Right ventricle myocardium superior (tissue), 1 donor: ENCODE measurements at places on chromosomes 1 and 21. TPM values are rescaled to one million over a fixed set of nuclear protein-coding genes. Genes with fewer than 3 reads are reported as not detected.

DNA sequence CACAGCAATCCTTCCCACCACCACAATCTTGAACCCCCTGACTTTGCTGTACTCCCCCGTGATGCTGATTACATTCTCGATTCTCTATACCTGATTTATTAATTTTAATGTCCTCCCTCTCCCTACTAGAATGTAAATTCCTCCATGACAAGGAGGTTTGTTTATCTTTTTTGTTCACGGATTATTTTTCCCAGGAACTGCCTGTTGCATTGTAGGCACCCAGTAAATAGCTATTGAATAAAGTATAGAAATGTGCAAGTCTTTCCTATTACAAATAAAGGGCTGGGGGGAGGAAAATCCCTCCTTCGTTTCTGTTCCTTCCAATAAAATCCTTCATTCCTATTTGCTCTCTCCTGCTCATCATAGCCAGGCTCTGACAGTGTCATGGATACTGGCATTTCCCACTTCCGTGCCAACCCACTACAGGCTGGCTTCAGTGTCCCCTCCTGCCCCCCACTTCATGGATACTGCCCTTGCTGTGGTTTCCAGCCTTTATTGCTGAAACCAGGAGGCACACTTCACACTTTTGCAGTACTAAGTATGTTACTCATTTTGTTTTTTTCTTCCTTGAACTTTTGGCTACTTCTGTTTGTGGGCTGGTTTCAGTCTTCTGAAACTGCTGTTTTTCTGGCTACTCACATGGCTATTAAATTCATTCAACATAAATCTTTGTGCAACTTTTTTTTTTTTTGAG, 7.5 kb downstream of the KIF1B start:
- DNase-seq, result no peak

DNA sequence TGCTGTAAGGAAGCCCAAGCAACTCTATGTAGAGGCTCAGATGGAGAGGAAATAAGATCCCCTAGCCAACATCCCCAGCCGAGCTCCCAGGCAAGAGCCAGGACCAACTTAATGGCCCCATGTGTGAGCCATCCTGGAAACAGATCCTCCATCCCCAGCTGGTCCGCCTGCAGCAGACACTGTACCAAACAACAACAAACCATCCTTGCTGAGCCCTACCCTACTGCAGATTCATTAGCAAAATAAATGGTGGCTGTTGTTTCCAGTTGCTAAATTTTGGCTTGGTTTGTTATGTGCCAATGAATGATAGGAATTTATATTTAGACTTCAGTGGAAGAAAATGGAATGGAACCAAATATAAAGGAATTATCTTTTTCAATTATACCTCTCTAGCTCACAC, 43.9 kb downstream of the LMX1A start:
- no peak for DNase-seq

DNA sequence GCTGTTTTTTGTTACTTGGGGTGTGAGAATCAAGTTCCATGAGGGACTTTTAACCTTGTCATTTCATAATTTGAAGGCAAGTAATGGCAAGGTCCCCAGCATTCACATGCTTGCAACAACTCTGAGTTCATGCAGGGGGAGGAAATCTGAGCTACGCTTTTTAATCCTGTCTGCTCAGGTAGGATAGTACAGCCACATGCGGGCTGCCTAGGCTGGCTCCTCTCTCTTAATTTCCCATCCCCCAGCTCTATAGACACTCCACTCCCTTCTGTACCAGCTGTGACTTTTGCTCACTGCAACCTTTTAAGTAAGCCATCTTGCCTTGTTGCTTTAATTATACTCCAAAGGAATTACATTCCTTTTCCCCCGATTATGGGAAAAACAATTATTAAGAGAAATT, 30.1 kb downstream of the PTGFR start:
- no peak for DNase-seq

PCNT gene
- 28.9 TPM for total RNA-seq

FYB2 gene
- total RNA-seq, result 14.3 TPM

DNA sequence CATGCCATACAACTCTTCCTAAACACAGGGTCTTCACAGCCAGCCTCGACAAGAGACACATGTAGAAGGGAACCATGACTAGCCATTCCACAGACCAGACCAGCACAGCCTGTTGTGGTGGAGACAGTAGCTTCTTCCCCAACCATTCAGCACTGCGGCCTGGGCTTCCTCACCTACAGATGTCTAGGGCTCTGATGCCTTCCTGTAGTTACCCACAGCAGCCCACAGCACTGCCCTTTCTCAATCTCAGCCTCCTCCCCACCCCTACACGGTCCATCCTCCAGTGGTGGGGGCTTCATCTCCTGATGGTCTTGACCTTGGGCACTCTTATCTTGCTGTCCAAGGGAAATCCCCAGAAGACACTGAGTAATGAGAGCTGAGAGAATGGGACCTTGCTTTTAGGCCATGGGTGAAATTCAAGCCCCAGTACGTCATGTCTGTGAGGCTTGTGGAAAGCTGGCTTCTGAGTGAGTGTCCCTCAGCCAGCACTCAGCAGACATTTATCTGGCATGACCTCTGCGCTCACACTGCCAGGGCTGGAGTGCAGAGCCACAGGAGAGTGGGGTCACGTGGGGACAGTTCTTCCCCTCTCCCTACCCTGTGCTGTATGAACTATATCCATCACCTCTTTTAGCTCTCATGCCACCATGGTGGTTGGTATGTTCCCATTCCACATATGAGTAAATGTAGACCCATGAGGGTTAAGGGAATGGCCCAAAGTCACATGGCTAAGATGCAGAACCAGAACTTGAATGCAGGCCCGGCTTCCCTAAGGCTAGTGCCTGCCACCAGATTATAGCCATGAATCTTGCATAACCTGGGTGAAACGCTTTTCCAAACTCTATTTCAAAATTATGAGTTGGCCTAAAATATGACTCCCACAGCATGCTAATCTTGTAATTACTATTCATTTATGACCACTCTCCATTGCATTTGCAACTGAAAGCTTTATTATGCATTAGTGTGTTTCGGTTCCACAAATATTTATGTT, 104.7 kb downstream of the HIVEP3 start:
- peak; percentile 87 for DNase-seq

DNA sequence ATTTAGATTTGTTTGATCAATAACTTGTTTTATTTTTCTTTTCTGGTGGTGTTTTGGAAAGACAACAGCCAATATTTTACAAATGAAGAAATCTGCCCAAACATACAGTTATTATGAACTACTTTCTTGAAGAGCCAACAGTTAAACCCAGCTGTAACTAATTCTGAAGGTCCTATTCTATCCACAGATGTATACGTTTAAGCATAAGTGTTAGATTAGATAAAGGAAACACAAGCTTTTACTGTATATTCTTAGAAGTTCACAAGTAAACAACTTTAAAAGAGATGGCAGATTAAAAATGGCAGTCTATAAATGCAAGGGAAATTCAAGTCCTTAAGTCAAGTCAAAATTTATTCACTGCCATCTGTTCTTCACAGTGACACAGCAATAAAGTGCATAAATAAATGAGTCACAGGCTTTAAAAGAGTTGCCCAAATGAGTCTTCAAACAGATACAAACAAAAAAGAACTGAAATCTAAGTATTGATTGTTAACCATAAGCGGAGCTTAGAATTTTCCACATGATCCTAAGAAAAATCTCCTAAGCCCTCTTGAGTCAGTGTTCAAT, 49.9 kb upstream of the KCNH1 start:
- no peak for DNase-seq

LCE1D gene
- total RNA-seq, result not detected

CYP4B1 gene
- 20.4 TPM for total RNA-seq

- no peak for DNase-seq
Observed at GRCh38 chr1:114503916-114504422, 7.0 kb downstream of the TRIM33 start.

VSIG8 gene
- not detected for total RNA-seq

- no peak for DNase-seq
Observed at GRCh38 chr1:153339802-153340201, 8.8 kb downstream of the PGLYRP4 start.

GRCh38 chr1:66182551-66183178, 351.3 kb upstream of the SGIP1 start:
- DNase-seq, result no peak

DNA sequence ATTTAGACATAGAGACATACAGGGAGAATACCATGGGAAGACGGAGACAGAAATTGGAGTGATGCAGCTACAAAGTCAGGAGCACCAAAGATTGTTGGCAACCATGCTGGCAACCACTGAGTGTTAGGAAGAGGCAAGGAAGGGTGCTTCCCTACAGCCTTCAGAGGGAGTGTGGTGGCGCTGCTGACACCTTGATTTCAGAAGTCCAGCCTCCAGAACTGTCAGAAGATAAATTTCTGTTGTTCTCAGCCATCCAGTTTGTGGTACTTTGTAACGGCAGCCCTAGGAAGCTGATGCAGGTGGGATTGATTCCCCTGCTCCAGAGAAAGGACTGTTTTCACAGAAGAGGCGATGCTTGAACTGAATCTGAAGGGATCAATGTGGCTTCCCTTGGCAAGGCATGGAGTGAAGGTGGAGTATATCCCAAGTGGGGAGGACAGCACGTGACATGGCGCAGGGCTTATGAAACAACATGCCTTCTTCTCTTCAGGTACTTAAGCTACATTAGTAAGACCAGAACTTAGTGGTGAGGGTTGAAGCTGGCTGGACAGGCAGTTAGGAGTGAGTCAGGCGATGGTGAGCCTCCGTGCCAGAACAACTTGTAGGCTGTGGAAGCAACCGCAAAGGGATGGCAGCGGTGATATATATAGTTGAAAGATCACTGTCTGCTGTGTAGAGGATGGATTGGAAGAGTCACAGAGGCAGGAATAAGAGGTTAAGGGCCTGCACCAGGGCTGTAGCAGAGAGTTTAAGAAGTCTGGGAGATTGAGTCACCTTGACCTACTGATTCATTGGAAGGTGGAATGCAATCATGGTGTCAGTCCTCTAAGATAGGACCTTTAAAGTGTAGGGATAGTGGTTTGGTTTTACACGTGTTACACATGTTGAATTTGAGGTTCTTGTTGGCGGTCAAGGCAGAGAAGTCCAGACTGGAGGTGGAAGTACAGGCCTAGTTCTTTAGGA, 2.1 kb downstream of the LEPR start:
- no peak for DNase-seq

DNA sequence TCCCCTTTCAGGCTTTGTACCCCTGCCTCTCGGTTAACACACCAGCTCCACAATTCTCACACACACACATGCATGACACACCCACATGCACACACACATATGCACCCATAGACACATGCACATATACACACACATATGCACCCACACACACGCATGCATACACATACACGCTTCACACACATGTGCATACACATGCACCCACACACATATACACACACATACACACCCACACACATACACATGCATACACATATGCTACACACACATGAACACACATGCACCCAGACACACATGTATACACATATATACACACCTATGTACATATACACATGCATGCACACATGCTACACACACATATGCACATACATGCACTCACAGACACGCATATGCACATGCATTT, 61.7 kb upstream of the SLC25A33 start:
- DNase-seq, result no peak
